ENCODE measurements at places on chromosomes 4 and X.

DNA sequence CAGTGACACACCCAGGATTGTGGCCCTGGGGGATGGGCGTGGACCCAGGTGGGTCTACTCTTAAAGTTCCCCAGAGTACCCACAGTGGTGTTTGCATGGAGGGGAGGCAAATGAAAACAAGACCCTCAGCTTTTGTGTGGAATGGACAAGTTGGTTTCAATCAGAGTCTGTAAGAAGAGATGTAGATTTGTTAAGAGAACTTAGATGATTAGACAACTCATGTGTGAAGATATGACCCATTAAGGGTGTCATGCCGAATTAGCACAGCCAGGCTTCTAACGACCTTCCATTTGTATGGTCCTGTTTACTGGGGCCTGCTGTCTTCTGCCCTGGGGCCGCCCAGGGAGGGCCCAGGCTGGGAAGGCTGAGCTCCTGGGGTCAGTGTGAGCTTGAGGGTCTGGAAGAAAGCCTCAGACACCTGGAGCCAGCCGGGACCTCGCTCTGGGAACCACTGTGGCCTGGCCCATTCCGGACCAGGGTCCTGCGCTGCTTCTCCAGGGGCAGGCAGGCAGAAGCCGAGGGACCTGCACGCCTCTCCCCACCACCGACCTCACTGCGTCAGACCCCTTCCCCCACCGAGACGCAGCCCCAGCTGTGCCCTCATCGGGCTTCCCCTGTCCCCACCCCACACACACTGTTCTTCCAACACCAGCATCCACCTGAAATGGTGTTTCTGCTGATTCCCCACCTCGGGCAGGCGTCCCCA lies 20.4 kb downstream of the UVSSA start:
- DNase-seq, result no peak

DNA sequence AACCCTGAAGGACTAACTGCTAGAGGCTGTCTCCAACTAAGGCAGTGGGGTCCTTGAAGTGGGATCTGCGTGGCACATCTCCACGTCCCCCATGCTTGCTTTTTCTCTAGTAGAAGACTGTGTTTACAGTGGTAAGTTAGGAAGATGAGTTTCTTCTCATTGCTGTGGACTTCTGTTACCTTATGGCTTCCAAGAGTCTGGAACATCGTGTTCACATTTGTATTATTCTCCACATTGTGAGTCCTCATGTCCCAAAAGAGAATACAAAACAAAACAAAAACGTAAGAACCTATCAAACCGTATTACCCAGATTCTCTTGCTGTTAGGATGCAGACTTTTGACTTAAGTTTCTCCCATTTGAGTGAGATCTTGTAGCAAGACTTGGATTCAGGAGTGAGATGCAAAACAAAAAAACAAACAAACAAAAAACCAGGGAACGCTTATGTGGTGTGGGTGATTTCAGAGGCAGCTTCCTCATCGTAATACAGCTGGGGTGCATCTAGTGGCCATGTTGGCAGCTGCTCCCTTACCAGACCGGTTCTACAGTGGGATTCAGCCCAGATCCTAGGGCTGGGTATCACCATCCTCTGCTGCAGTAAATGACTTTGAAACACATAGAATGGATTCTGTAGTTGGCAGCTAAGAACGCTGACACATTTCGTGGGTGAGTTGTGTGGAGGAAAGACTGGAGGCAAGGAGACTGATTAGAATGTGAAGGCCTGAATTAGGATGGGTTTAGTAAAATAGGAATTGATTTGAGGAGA lies 41.3 kb downstream of the TMEM131L start:
- DNase-seq, result no peak

- DNase-seq, result peak; percentile 1
These were observed 537.0 kb upstream of the DIAPH2 start for GRCh38 chrX:96147681-96148080.

DNA sequence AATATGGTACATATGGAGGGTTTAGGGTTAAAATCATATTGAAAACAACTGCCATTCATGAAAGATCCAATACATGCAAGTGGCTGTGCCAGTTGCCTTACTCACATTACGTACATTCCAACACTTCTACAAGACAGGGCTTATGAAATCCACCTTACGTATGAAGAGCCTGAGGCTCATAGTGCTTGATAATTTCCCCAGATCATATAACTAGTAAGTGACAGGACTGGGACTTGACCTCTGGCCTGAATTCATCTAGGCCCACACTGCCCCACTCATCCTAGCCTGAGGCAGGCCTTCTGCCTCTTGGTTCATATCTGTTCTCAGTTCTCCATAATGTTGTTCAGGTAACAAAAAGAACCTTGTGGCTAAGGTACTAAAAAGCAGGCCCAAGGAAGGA lies 226.3 kb downstream of the FGF13 start:
- DNase-seq, result no peak

- DNase-seq, result no peak
These were observed 103.7 kb downstream of the MGST2 start for GRCh38 chr4:139769364-139769763.

DNA sequence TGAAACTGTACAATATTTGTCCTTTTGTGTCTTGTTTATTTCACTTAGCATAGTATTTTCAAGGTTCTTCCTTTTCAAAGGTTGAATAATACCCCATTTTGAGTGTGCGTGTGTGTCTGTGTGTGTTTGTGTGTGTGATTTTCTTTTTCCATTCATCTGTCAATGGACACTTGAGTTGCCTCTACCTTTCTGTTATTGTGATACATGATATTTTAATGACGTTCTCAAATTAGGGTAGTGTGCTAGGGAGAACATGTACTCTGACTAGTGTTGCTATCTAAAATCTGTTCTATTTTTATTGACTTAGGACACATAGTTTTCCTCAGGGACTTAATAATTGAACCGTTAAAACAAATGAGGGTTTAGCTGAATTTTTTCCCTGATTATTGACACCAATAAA lies 9.9 kb downstream of the MMRN1 start:
- DNase-seq, result no peak

- no peak for DNase-seq
These were observed 68.6 kb upstream of the HS3ST1 start for GRCh38 chr4:11497212-11497806.

DNA sequence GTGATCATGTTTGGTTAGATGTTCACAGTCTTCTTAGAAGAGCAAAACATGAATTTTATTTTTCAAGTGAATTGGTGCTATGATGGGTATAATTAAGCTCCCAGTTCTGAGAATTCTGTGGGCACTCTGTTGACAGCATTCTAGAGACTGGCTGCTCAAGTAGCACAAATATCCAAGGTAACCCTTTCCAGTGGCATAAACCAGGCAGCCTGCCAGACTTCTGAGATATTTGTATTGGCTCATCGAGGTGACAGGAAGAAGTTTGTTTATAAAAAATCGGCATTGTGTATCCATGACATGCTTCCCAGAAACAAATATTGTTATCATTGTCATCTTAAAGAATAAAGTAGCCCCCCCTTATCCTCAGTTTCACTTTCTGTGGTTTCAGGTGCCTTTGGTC lies 28.3 kb downstream of the LANCL3 start:
- no peak for DNase-seq

GRCh38 chrX:135275973-135276372 lies 24.1 kb downstream of the ETDA start:
- no peak for DNase-seq

DNA sequence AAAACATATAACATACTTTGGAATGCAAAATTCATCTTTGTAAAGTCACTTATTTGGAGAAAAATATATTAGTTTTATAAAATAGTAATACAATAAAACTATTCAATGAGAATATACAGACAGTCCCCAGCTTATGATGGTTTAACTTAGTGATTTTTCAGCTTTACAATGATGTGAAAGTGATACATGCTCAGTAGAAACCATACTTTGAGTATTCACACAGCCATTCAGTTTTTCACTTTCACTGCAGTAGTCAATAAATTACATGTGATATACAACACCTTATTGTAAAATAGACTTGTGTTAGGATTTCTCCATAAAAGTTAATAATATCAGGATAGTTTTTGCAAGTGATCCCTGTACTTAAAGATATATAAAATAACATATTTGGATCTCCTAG lies 436.0 kb downstream of the CENPC start:
- DNase-seq, result no peak

DNA sequence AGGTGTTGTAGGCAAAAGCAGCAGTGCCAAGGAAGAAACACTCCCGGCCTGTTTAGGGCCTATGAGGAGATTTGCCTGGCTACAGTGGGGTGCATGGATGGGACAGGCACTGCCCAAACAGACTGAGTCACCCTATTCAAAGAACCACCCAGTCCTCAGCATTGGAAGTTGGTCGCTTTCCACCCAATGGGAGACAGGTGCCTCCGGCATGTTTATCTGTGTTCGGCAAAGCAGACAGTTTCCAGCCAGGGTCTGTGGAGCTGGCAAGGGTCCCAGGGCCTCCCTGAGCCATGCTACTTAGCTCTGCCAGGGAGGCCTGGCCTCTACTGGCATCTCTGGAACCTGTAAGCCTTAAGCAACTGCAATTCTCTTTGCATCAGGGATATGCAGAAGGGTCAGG lies 165.1 kb upstream of the ATP6AP2 start:
- DNase-seq, result no peak

DNA sequence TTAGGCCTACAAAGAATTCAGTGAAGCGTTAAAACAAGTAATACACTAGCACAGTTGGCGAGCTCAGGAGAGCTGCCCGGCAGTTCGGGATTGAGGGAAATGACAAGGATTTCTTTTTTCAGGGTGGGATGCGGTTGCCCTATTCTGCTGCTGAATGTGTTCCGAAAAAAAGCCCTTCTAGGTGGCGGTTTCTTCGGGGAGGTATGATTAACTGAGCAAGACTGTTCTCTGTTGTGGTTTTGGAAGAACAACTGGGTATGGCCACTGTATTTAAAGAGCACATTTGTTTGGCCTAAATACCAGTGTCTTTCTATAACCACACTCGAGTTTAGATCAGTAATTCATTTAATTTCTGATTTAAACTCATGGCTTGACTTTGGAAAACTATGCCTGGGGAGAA lies 459.7 kb upstream of the FAT1 start:
- DNase-seq, result no peak

DNA sequence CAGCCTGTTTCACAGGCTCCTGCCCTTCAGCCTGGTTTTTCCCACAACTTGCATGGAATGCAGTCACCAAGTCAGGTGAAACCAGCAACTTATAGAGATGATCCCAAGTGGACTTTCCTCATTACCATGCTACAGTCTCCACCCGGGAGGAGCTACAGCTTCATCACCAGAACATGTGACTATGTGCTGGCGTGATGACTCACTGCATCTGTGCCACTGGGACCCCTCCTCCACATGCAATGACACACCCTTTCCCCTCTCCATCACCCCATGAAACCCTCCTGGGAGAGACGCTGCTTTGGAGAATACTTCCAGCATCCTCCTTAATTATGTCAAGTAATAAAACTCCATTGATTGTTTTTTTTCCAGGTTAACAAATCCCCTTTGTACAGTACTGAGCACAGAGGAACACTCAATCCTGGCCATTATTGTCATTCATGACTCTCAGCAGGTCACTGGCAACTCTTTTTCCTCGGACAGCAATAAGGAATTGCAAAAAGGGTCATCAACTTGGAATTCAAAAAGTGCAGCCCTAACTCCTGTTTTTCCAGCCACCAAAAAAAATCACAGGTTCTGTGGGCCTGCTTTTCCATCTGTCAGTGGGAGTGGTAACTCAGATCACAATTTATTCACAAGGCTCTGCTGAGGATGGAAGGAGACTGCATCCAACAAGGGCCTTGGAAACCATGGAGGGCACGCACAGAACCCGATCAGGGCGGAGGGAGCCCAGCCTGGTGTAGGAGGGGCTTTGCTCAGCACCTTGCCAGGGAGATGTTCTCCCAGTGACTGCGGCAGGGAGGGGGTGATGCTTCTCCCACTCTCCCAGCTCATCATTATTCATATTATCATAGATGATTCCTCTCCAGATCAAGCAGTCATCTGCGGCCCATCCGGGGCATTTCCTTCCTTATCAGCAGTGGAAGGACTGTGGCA lies 17.4 kb downstream of the QDPR start:
- peak; percentile 64 for DNase-seq

- no peak for DNase-seq
These were observed 32.0 kb downstream of the SMPX start for GRCh38 chrX:21725916-21726315.

GRCh38 chrX:107323786-107324492 lies 117.5 kb downstream of the DNAAF6 start:
- no peak for DNase-seq

DNA sequence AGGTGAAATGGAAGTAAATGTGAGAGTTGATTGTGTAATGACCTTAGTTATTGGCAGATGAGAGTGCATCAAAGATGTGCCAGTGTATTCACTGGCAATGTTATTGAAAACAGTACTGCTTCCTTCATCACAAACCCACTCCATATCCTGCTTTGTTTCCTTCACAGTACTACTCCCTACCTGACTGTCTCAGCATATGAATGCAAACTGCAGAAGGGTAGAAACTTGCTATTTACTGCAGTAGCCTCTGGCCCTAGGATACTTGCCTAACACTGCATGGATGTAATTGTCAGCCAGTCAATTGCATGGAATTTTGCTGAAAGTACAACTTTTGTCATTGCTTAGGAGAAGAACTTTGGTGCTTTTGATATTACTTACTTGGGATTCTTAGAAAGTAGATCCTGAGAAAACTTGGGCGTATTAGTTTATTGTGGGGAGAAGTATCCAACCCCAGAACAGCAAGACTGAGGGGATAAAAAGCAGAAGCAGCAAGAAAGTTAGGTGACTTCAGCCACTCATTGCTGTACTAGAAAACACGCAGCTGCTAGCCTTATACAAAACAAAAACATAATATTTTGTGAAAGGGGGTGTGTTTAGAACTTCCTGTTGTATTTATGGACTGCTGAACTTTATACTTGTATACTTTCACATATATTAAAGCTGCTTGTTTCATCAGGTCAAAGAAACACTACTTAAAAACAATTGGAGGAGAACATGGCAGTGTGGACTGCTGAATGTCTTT lies 219.0 kb downstream of the CCNG2 start:
- DNase-seq, result no peak

DNA sequence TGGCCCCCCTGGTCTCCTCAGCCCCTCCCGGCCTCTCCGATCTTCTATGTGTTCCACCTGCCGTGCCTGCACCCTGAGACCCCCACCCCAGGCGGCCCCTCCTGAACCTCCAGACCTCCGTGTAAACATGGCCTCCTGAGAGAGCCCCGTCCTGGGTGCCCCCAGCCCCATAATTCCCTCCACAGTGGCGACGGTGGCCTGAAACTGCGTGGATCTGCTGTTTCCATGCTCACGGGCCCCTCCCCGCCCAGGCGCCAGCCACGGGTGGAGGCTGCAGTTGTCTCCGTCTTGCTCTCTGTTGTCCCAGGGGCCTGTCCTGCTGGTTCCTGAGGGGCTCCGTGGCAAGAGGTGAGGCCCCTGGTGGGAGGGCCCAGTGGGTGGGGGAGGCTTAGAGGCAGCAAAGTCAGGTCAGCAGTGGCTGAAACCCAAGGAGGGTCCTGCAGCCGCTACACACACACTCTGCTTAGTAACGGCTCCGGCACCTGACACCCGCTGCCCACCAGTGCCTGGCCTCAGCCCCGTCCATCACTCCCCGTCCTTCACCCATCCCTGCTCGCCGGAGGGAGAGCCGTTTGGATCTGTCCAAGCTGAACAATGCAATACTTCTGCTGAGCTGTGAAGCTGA lies 75.8 kb downstream of the FAM53A start:
- DNase-seq, result no peak

- DNase-seq, result no peak
These were observed 669.9 kb upstream of the NR3C2 start for GRCh38 chr4:149112109-149112508.
